ENCODE measurements at places on chromosomes 11 and 22. TPM values are rescaled to one million over a fixed set of nuclear protein-coding genes. Genes with fewer than 3 reads are reported as not detected.

The BEST1 gene
- 2.3 TPM for total RNA-seq

The C22orf15 gene
- total RNA-seq, result 0.36 TPM

The CCDC15 gene
- total RNA-seq, result 0.99 TPM

The TRPM5 gene
- total RNA-seq, result not detected

The ROBO3 gene
- total RNA-seq, result 9.1 TPM

The PLAAT5 gene
- total RNA-seq, result 3.9 TPM

The UBQLN3 gene
- total RNA-seq, result 1.1 TPM

The OR5M11 gene
- not detected for total RNA-seq

DNA sequence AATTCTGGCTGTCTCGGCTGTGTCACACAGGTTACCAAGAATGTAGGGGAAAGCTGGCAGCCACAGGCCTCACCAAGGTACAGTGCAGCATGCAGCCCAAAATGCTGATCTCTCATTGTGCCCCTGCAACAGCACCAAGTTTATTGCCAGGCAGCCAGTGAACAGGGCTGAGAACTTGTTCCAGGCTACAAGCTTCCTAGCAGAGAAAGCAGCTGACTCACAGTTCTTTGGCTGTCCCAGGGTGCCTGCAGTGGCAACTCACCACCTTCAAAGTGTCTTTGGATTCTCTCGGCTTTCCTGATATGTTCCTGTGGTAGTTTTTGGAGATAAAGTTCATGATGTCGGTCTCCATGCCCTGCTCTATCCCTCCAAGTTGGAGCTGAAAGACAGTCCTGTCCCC is 719.1 kb upstream of the ANO3 start:
- no peak overlapping the region for H3K4me3 ChIP-seq
- no peak for DNase-seq
- H3K27ac ChIP-seq, result no peak overlapping the region
- H3K36me3 ChIP-seq, result no peaks in the 10 kb centered on the region
- no peaks in the 10 kb centered on the region for H3K4me1 ChIP-seq

- H3K36me3 ChIP-seq, result no peaks in the 10 kb centered on the region
- no peak for DNase-seq
- H3K4me3 ChIP-seq, result peak overlapping the region; percentile 17
- H3K27me3 ChIP-seq, result peaks cover 44% of the 10 kb centered on the region
These were observed 854 bp downstream of the ABCC8 start for GRCh38 chr11:17475666-17476316.

DNA sequence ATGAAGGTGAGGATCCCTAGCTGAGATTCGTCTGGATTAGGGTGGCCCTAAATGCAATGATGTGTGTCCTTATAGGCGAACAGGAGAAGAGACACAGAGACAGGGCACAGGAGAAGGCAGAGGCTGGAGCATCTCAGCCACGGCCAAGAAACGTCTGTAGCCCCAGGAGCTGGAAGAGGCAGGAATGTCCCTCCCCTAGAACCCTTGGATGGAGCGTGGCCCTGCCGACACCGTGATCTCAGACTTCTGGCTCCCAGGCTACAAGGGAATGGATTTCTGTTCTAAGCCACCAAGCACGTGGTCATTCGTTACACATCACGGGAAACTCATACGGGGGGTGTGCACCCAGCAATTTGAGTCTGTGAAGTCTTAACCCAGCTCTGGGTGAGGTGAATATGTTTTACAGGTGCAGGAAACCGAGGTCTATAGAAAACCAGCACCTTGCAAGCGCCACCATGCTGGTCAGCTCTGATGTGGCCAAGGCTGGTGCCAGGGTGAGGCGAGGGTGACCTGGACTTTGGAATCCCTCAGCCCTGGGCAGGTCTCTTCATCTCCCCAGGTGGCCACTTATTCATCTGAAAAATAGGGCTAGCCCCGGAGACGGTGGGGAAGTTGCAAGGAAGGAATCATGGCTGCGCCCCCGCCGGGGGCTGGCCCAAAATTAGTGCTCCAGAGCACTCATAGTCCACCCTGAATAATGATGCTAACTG is 89.5 kb upstream of the FGF3 start:
- H3K27ac ChIP-seq, result no peak overlapping the region
- no peak overlapping the region for H3K4me3 ChIP-seq
- peaks cover 47% of the 10 kb centered on the region for H3K27me3 ChIP-seq
- DNase-seq, result no peak

DNA sequence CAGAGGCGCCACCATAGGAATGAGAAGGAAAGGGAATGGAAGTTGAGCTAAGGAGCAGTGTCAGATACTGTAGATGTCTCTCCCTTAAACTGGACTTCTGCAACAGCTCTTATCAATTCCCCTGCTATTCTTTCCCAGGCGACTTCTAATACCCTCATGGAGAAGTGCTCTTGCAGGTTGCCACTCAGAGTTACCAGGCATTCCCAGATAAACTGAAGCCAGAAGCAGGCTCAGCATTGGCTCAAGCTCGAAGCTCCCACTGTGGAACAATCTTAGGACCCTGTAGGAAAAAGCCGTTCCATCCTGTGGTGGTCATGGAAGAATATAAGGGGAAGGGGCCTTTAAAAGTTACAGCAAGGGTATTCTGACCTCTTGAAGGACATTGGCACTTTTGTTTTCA is 208.7 kb upstream of the PLET1 start:
- H3K4me3 ChIP-seq, result no peak overlapping the region
- no peaks in the 10 kb centered on the region for H3K36me3 ChIP-seq
- no peak overlapping the region for H3K27ac ChIP-seq
- DNase-seq, result no peak
- no peaks in the 10 kb centered on the region for H3K27me3 ChIP-seq

DNA sequence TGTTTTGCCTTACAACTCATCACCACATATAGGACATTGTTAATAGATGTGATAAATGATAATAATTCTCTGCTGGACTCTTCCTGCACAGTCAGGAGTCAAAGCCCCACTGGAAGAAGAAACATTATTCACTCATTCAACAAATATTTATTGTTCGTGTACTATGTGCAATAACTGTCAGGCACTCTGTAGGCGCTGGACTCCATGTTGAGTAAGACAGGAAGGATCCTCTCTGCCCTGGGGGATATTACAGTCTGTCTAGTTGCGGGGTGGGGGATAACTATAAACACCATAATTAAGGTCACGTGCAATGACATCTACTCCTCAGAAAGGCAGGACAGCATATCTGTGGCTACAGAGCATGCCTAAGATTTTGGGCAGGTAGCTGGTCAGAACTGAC is 281.1 kb downstream of the FAT3 start:
- H3K27ac ChIP-seq, result no peak overlapping the region
- no peaks in the 10 kb centered on the region for H3K4me1 ChIP-seq
- H3K27me3 ChIP-seq, result no peaks in the 10 kb centered on the region

- peak overlapping the region; percentile 78 for H3K4me3 ChIP-seq
- peaks cover 25% of the 10 kb centered on the region for H3K36me3 ChIP-seq
- H3K27ac ChIP-seq, result peak overlapping the region; percentile 100
These were observed 661 bp upstream of the MALAT1 start for GRCh38 chr11:65498042-65498726.

- no peaks in the 10 kb centered on the region for H3K4me1 ChIP-seq
- H3K27ac ChIP-seq, result no peak overlapping the region
- no peak for DNase-seq
- H3K36me3 ChIP-seq, result no peaks in the 10 kb centered on the region
These were observed 85.9 kb upstream of the SNX19 start for GRCh38 chr11:131002145-131002544.

DNA sequence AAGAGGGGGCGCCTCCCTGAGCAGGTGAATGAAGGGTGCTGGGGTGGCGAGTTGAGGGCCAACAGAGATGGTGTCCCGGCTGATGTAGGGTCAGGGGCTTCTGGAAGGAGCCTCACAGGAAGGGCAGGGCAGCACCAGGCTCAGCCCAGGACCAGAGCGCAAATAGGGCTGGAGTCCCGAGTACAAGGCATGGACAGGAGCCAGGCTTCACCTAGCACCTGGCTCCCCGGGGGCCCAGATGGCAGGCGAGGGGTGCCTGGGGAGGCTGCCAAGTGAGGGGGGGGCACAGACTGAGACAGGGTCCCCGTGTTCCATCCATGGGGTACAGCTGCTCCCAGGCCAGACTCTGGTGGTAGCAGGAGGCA is 105.8 kb downstream of the KCNQ1 start:
- no peak overlapping the region for H3K27ac ChIP-seq
- H3K4me3 ChIP-seq, result no peak overlapping the region
- no peaks in the 10 kb centered on the region for H3K27me3 ChIP-seq
- H3K36me3 ChIP-seq, result no peaks in the 10 kb centered on the region
- H3K4me1 ChIP-seq, result no peaks in the 10 kb centered on the region

DNA sequence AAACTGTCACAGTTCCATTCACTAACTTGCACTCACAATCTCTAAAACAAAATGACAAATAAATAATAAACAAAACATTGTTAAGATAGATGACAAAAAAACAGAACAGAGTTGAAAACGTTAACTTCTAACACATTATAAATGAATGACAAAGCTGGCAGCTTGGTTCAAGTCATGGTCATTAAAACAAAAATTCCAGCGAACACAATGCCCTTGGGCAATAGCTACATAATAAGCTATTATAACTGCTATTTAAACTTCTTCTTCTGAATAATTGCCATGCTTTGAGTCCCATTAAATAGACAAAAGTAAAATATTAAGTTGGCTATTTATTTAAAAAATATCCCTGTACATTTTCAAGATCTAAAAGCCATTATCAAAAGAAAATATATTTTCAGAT is 54.7 kb downstream of the PICALM start:
- no peak overlapping the region for H3K27ac ChIP-seq
- H3K36me3 ChIP-seq, result no peaks in the 10 kb centered on the region
- no peak for DNase-seq

GRCh38 chr11:116162086-116162885 is 610.5 kb downstream of the BUD13 start:
- H3K27ac ChIP-seq, result no peak overlapping the region
- no peaks in the 10 kb centered on the region for H3K36me3 ChIP-seq
- H3K4me1 ChIP-seq, result no peaks in the 10 kb centered on the region

DNA sequence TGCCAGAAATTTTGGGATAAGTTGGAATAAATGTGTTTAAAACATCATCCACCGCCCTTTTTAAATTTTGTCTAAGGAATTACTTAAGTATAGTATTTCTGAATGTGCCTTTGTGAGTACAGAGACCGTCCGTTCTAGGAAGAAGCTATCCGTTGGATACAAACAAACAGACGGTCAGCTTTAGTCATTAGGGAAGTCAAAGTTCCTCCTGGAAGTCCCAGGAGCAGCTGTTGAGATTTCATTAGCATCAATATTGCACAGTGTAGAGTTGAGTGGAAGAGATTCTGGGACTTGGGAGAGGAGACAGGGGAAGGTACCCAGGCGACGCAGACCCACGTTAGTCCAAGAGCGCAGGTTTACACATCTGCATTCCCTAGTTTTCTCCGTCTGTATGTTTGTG is 15.7 kb upstream of the ADSL start:
- no peak for DNase-seq
- no peaks in the 10 kb centered on the region for H3K27me3 ChIP-seq
- H3K36me3 ChIP-seq, result peaks cover 10% of the 10 kb centered on the region
- no peak overlapping the region for H3K4me3 ChIP-seq
- H3K4me1 ChIP-seq, result peaks cover 18% of the 10 kb centered on the region
- H3K27ac ChIP-seq, result no peak overlapping the region

GRCh38 chr11:66082946-66083698 is 13.1 kb downstream of the PACS1 start:
- no peaks in the 10 kb centered on the region for H3K27me3 ChIP-seq
- H3K27ac ChIP-seq, result peak overlapping the region; percentile 32
- no peak overlapping the region for H3K4me3 ChIP-seq
- H3K36me3 ChIP-seq, result no peaks in the 10 kb centered on the region
- DNase-seq, result no peak

- H3K4me3 ChIP-seq, result no peak overlapping the region
- H3K4me1 ChIP-seq, result no peaks in the 10 kb centered on the region
- no peaks in the 10 kb centered on the region for H3K27me3 ChIP-seq
These were observed 30.9 kb downstream of the USP35 start for GRCh38 chr11:78219493-78220217.

DNA sequence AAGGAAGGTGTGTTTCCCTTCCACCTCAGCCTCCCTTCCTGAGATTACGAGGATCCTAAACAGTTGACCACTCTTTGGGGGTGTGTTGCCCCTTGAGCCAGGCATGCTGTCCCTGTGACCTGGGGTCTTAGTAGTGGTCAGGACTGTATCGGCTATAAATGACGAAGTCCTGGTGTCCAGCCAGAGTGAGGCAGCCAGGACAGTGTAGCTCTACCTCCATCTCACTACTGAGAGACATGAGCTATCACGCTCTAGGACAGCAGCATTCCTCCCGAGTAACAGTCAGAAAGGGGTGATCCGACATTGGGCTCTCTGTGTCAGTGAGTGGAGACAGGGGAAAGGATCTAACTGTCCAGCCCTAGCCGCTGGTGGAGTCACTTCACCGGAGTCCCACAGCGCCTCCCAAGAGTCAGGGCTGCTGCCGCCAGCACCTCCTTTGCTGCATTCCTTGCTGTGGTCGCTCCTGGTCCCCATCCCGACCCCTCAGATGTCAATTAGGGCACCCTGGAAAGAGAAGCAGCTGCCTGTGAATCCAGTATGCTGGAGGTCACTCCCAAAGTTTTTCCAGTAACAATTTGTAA is 3.3 kb upstream of the B3GNT6 start:
- H3K4me3 ChIP-seq, result no peak overlapping the region
- no peak for DNase-seq
- no peaks in the 10 kb centered on the region for H3K36me3 ChIP-seq
- no peaks in the 10 kb centered on the region for H3K4me1 ChIP-seq
- H3K27me3 ChIP-seq, result peaks cover 7% of the 10 kb centered on the region

GRCh38 chr11:74952752-74953151 is 3.7 kb downstream of the SPCS2 start:
- peaks cover 17% of the 10 kb centered on the region for H3K4me1 ChIP-seq
- DNase-seq, result no peak
- H3K36me3 ChIP-seq, result no peaks in the 10 kb centered on the region
- H3K27ac ChIP-seq, result no peak overlapping the region
- no peaks in the 10 kb centered on the region for H3K27me3 ChIP-seq

- no peaks in the 10 kb centered on the region for H3K27me3 ChIP-seq
- no peaks in the 10 kb centered on the region for H3K36me3 ChIP-seq
- DNase-seq, result peak; percentile 78
- H3K4me1 ChIP-seq, result peaks cover 61% of the 10 kb centered on the region
These were observed 758 bp downstream of the GALNT18 start for GRCh38 chr11:11620921-11621572.

DNA sequence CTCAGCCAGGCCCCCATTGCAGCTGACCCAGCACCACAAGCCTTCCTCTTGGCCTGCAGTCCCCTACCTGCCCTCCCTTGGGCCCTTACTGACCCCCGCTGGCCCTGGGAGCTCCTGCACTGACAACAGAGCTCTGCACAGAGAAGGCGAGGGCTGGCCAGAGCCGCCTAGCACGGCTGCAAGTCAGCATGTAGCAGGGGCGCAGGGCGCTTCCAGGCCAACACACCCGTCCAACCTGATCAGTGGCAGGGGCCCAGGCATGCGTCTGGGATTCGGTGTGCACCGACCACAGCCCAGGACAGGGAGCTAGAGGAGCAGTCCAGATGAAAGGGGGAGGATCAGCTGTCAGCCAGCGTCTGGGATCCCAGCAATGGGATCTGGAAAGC is 7.6 kb downstream of the WNT7B start:
- H3K27ac ChIP-seq, result no peak overlapping the region
- DNase-seq, result no peak

GRCh38 chr11:8309311-8309710 is 45.6 kb upstream of the LMO1 start:
- H3K27me3 ChIP-seq, result no peaks in the 10 kb centered on the region
- no peak overlapping the region for H3K4me3 ChIP-seq
- no peak for DNase-seq
- H3K4me1 ChIP-seq, result no peaks in the 10 kb centered on the region
- no peak overlapping the region for H3K27ac ChIP-seq

Measured in sigmoid colon (tissue), 7 donors.